ENCODE measurements at places on chromosomes 6 and 20. TPM values are rescaled to one million over a fixed set of nuclear protein-coding genes. Genes with fewer than 3 reads are reported as not detected.
A peak's percentile ranks its signal among the peaks of the same experiment; 100 is the strongest.

- DNase-seq, result no peak
These were observed 51.7 kb downstream of the TTI1 start for GRCh38 chr20:37981568-37981967.

PHF3 gene
- total RNA-seq, result 57.9 TPM

BMP2 gene
- 4.3 TPM for total RNA-seq

BPI gene
- total RNA-seq, result not detected

FAM217A gene
- not detected for total RNA-seq

DNA sequence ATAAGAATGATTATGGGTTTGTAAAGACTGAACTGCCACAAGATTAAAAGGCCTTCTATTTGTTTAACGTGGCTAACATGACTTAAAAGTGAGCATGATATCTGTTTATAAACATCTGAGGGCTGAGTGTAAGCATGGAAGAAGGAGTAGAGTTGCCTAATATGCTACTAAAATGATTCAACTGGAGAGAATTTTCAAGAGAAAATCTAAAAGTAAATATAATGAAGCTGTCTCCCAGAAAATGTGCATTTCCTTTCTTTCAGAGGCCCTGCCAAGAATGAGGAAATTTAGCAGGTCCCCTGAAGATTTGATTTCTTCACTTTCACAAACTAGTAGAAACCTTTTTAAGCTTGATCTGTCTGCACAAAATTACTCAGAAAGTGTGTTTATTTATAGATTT is 4.2 kb upstream of the EYA4 start:
- DNase-seq, result peak; percentile 86

DNA sequence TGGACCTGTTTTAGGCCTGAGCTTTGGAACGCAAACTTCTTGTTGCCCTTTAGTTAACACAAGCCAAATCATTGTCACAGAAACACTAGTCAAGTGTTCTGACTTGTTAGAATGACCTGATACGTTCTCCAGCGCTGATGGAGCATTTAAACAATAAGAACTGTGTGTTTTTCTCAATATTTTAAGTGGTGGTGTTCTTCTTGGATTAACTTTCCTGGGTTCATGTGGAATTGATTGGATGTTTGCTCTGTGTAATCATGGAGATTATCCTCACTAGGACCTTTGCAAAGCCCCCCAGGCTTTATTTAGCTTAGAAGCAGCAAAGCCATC is 1.6 kb downstream of the LRRC1 start:
- no peak for DNase-seq

DNA sequence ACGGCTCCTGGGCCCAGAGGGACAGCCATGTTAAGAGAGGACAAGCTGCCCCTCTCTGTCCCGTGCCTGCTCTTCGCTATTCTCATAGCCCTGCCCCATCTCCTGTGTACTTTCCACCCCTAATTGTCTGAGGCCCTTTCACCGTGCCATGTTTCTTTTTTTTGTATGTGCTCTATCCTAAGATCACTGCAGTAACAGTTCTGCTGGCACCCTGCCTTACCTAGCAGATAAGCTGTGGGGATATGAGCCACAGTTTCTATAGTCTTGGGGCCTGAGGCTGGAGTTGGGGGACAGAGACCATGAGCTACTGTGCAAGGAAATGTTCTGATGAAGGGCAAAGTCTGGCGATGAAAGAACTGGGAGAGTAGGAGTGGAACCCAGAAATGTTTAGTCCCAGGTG is 269.5 kb upstream of the CITED2 start:
- no peak for DNase-seq

- no peak for DNase-seq
These were observed 258.7 kb upstream of the EXOC2 start for GRCh38 chr6:951399-952181.

BPIFB1 gene
- not detected for total RNA-seq

Data from fibroblast of villous mesenchyme (primary cell).